ENCODE measurements at places on chromosomes 13 and 19. TPM values are rescaled to one million over a fixed set of nuclear protein-coding genes. Genes with fewer than 3 reads are reported as not detected.
A peak's percentile ranks its signal among the peaks of the same experiment; 100 is the strongest.

The EFNA2 gene
- total RNA-seq, result not detected

DNA sequence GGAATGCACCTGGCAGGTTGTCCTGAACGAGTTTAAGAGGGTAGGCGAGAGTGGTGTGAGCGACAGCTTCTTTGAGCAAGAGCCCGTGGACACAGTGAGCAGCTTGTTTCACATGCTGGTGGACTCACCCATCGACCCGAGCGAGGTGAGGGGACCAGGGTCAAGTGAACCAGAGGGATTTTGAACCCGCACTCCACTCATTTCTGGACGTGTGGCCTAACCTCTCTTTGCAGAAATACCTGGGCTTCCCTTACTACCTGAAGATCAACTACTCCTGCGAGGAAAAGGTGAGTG, 1.7 kb downstream of the CATSPERG start:
- DNase-seq, result no peak

GRCh38 chr13:80921541-80921940, 580.6 kb upstream of the SPRY2 start:
- DNase-seq, result no peak

The MCOLN1 gene
- total RNA-seq, result 26.1 TPM

DNA sequence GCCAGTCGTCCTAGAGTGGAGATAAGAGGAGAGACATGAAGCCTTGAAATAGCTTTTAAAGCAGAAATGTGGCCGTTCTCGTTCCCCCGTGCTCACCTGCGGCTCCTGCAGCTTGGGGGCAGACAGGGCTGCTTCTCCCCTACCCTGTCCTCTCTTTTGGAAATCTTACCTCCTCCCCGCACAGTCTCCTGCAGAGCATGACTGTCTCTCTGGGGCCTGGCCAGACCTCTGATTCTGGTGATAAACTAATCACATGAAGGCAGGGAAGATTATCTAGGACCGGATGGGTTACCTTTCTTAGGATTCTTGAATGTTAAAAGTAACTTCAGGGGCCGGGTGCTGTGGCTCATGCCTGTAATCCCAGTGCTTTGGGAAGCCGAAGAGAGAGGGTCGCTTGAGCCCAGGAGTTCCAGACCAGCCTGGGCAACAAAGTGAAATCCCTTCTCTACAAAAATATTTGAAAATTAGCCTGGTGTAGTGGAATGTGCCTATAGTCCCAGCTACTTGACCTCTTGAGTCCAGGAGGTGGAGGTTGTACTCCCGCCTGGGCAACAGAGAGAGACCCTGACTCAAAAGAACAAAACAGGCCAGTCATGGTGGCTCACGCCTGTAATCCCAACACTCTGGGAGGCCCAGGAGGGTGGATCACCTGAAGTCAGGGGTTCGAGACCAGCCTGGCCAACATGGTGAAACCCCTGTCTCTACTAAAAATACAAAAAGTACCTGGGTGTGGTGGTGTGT, 8.1 kb downstream of the CEBPA start:
- peak; percentile 38 for DNase-seq

GRCh38 chr19:42281146-42281826, 12.2 kb downstream of the CIC start:
- DNase-seq, result peak; percentile 92

Data from posterior vena cava (tissue), 2 donors.